ENCODE measurements at places on chromosomes 6 and 20.

GRCh38 chr20:35277127-35277526 is 795 bp downstream of the MMP24OS start:
- H3K36me3 ChIP-seq, result peaks cover 8% of the 10 kb centered on the region
- H3K27me3 ChIP-seq, result no peaks in the 10 kb centered on the region
- H3K27ac ChIP-seq, result peak overlapping the region; percentile 80
- no peak for DNase-seq
- peak overlapping the region; percentile 83 for H3K4me3 ChIP-seq

DNA sequence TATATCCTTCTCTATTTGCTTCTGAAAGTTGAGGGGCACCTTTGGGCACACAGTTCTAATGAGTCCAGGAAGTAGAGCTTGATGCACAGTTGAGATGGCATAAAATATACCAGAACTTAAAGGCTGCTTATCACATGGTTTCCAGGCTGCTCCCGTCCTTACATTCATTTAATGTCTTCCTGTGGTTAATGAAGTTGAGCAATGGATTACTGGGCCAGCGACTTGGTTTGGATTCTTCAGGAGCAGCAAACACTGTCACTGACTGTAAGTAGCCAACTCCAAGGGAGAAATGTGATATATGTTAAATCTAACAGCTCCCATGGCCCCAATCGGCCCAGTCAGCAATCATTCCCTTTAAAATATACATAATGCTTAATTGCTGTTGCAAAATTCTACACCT is 9.0 kb upstream of the TSHZ2 start:
- no peaks in the 10 kb centered on the region for H3K36me3 ChIP-seq
- no peaks in the 10 kb centered on the region for H3K27me3 ChIP-seq
- no peaks in the 10 kb centered on the region for H3K4me1 ChIP-seq
- no peak overlapping the region for H3K27ac ChIP-seq

GRCh38 chr6:92415656-92416055 is 1003.7 kb downstream of the EPHA7 start:
- peaks cover 12% of the 10 kb centered on the region for H3K4me1 ChIP-seq
- peak; percentile 14 for DNase-seq
- H3K36me3 ChIP-seq, result no peaks in the 10 kb centered on the region
- H3K4me3 ChIP-seq, result no peak overlapping the region

GRCh38 chr6:15921243-15921642 is 207.6 kb upstream of the MYLIP start:
- no peaks in the 10 kb centered on the region for H3K36me3 ChIP-seq
- no peak overlapping the region for H3K4me3 ChIP-seq
- H3K4me1 ChIP-seq, result peaks cover 5% of the 10 kb centered on the region

DNA sequence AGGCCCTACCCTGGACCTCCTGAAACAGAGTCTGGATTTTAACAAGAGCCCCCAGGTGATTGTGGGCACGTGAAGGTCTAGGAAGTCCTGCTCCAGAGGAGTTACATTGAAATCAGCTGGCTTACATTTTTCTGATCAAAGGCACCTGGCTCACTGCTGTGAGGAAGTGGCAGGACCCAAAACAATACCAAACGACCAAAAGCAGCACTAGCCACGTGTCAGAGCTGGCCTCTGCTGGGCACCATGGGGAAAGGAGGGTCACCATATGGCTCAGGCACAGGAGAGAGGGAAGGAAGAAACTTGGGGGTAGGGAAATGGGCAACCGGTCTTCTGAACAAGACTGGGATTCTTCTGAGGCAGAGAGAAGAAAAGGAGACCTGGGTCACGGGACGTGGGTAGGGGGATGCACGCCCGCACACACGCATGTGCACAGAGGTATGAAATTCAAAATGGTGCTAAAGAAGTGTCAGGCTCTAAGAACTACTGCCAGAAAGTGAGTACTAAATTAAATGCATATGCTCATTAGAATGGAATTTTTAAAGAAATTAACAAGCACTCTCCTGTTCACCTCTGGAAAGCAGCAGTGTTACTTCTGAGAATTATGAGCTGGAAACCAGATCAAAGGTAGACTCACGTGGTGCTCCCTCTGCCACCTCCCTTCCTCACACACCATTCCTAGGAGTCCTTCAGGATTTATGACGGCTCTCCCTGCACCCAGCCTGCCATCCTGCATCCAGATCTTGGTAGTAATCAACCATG is 113.6 kb downstream of the TRERF1 start:
- no peak overlapping the region for H3K4me3 ChIP-seq
- no peaks in the 10 kb centered on the region for H3K36me3 ChIP-seq
- H3K27me3 ChIP-seq, result no peaks in the 10 kb centered on the region
- no peak overlapping the region for H3K27ac ChIP-seq
- no peak for DNase-seq

- H3K27me3 ChIP-seq, result no peaks in the 10 kb centered on the region
- H3K36me3 ChIP-seq, result no peaks in the 10 kb centered on the region
- no peak for DNase-seq
- peaks cover 4% of the 10 kb centered on the region for H3K4me1 ChIP-seq
- H3K27ac ChIP-seq, result no peak overlapping the region
Measured at GRCh38 chr6:158554611-158555361, 5.1 kb upstream of the TMEM181 start.

DNA sequence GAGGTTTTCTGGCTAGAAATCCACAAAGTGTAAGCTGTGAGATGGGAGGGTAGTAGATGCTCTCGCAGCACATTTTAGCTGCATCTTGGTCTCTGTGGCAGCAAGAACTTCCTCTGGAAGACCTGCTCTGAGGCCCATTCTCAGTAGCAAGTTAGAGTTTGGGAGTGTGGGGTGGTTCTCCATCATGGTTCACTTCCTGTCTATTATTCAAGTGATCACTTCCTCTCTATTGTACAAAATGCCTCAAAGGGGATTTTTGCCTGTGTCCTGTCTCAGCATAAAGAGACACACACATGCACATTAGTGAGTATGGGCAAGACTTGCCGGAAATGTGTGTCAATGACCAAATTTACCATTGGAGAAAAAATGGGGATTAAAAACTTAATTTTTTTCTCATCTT is 42.5 kb downstream of the LYRM2 start:
- H3K27ac ChIP-seq, result no peak overlapping the region
- no peaks in the 10 kb centered on the region for H3K4me1 ChIP-seq
- no peak overlapping the region for H3K4me3 ChIP-seq
- no peaks in the 10 kb centered on the region for H3K36me3 ChIP-seq
- DNase-seq, result no peak
- H3K27me3 ChIP-seq, result no peaks in the 10 kb centered on the region

GRCh38 chr20:34954904-34955230 is 739 bp downstream of the GSS start:
- H3K36me3 ChIP-seq, result peaks cover 5% of the 10 kb centered on the region
- DNase-seq, result peak; percentile 42
- peak overlapping the region; percentile 80 for H3K4me3 ChIP-seq
- H3K4me1 ChIP-seq, result peaks cover 32% of the 10 kb centered on the region
- H3K27me3 ChIP-seq, result no peaks in the 10 kb centered on the region

- H3K4me1 ChIP-seq, result peaks cover 3% of the 10 kb centered on the region
- no peak for DNase-seq
- no peak overlapping the region for H3K4me3 ChIP-seq
- H3K36me3 ChIP-seq, result peaks cover 4% of the 10 kb centered on the region
Measured at GRCh38 chr6:148491638-148492251, 149.1 kb downstream of the SASH1 start.

DNA sequence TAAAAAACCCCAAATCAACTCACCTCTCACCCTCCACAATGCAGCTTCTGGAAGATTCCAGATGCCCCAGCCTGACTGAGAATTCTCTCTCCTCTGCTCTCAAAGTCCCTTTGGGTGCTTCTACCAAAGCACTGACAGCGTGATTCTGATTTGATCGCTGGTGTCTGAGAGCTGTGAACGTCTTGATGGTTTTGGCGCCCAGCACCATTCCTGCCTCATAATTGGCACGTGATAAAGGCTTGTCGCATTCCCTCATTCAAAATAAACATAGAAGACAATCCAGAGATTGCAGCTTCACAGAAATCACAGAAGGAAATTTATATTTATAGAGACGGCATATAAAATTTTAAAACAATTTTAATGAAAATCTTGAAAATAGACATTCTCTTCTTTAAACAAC is 24.1 kb upstream of the ECI2 start:
- DNase-seq, result no peak
- H3K27ac ChIP-seq, result no peak overlapping the region
- H3K4me3 ChIP-seq, result no peak overlapping the region
- no peaks in the 10 kb centered on the region for H3K27me3 ChIP-seq
- H3K4me1 ChIP-seq, result no peaks in the 10 kb centered on the region

- H3K4me1 ChIP-seq, result no peaks in the 10 kb centered on the region
- H3K36me3 ChIP-seq, result no peaks in the 10 kb centered on the region
- no peak overlapping the region for H3K4me3 ChIP-seq
- H3K27ac ChIP-seq, result no peak overlapping the region
Measured at GRCh38 chr6:83884523-83884922, 25.0 kb downstream of the CYB5R4 start.
